ENCODE measurements at places on chromosomes 7 and 10. TPM values are rescaled to one million over a fixed set of nuclear protein-coding genes. Genes with fewer than 3 reads are reported as not detected.

Gene KIF11
- total RNA-seq = 14.4 TPM

Gene CHAT
- 0.61 TPM for total RNA-seq

Gene PDCD4
- total RNA-seq = 96.4 TPM

Gene ASB13
- 14.3 TPM for total RNA-seq

Gene NAT16
- total RNA-seq = 0.61 TPM

Gene BLNK
- 4.8 TPM for total RNA-seq

Gene LRMDA
- 9.9 TPM for total RNA-seq

Gene CLEC5A
- 2.1 TPM for total RNA-seq

Gene CLDN4
- 2.6 TPM for total RNA-seq

Gene ZNF479
- not detected for total RNA-seq

Gene PRSS1
- not detected for total RNA-seq

Gene PNLIPRP3
- total RNA-seq = not detected

Gene ZNF679
- not detected for total RNA-seq

Gene PKD1L1
- 0.79 TPM for total RNA-seq

Gene PIP4K2A
- 38.9 TPM for total RNA-seq

Gene LARP4B
- total RNA-seq = 28.2 TPM

Gene PLAU
- 4.7 TPM for total RNA-seq

Gene GPR37
- total RNA-seq = 38.8 TPM

Gene SFRP4
- total RNA-seq = 82.7 TPM

Gene OGDHL
- total RNA-seq = 23.2 TPM

Gene PTPRN2
- 33.2 TPM for total RNA-seq

Gene COBL
- total RNA-seq = 3.8 TPM

Gene COL28A1
- total RNA-seq = 6.8 TPM

Gene PRRT4
- 6.7 TPM for total RNA-seq

Gene HECW1
- total RNA-seq = 10.7 TPM

Gene WAPL
- total RNA-seq = 57.0 TPM

Gene MCM7
- 71.5 TPM for total RNA-seq

Gene AMPH
- 37.3 TPM for total RNA-seq

Gene ADIRF
- total RNA-seq = 23.9 TPM

Gene BTAF1
- total RNA-seq = 48.8 TPM

Gene HDAC9
- total RNA-seq = 58.5 TPM
